ENCODE measurements at places on chromosomes 1 and 21.

DNA sequence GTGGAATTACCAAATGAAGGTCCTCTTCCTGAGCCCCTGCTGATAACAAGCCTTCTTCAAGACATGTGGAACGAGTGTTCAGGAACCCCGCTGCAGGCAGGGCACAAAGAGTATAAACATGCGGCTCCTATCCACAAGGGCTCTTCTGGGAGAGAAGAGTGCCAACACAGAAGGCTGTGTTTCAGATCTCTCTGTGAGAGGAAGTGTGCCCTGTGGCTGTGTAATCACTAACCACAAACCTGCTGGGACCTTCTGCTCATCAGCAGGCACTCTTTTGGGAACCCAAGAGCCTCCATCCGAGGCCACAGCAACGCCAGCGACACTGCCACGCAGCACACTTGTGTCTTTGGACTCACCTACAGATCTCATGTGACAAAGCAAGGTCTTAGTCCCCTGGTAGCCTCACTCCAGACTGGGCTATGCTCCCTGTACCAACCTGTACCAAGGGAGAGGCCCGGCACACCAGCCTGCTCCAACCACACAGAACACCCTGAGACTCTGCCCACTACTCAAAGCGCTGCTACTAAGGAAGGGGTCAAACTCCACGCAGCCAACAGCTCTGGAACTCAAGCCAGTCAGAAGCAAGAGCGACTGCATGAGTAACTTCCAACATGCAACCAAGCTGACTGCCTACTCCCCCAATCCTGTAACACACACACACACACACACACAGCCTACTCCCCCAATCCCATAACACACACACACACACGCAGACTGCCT, 7.8 kb downstream of the PTTG1IP start:
- DNase-seq = no peak

DNA sequence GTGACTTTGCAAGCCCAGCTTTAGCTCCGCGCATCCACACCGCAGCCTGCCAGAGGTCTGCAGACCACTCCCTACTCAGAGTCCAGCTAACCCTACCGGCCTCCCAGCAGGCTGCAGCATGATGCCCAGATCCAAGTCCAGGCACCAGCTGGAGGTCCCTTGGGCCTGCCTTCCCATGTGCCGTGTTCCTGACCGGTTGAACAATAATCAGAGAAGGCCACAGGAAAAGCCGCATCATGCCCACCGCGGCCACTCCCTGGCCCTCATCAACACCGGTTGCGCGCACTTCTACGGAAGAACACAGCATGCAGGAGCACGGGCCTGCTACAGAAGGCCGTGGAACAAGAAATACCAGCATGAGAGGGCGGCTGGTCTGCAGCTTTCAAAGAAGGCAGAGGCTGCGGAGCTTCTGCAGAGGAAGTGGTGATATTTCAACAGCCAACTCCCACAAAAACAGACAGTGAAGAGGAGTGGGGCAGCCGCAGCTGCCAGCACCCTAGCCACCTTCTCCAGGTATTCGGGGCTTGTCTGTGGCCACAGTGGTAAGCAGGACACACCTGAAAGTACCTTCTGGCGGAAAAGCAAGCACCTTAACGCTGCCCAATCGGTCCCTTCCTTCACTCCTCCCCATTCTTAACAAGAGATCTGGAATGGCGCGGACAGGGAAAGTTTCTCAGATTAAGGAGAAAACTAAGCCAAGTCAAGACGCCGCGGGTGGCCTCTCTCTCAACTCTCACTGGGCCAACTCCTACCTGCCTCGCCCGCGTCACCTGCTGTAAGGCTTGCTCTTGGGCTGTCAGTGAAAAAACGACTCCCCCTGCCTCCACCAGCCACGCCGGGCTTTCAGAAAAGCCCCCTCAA, 1.5 kb downstream of the PGBD5 start:
- DNase-seq = no peak

- DNase-seq = no peak
These were observed 27.5 kb downstream of the TBX15 start for GRCh38 chr1:118960567-118961136.

- no peak for DNase-seq
These were observed 3.7 kb upstream of the DIPK1A start for GRCh38 chr1:92964998-92965397.

GRCh38 chr1:16172964-16173446, 17.1 kb upstream of the EPHA2 start:
- DNase-seq = no peak

GRCh38 chr1:117067533-117068370, 7.6 kb downstream of the TTF2 start:
- no peak for DNase-seq

- peak; percentile 71 for DNase-seq
These were observed 570 bp upstream of the NEK7 start for GRCh38 chr1:198156111-198156744.

- no peak for DNase-seq
These were observed 44.0 kb downstream of the PTAFR start for GRCh38 chr1:28132171-28133167.
